Endothelial cell of umbilical vein (primary cell): ENCODE measurements at places on chromosomes 12 and 14. TPM values are rescaled to one million over a fixed set of nuclear protein-coding genes. Genes with fewer than 3 reads are reported as not detected.

DNA sequence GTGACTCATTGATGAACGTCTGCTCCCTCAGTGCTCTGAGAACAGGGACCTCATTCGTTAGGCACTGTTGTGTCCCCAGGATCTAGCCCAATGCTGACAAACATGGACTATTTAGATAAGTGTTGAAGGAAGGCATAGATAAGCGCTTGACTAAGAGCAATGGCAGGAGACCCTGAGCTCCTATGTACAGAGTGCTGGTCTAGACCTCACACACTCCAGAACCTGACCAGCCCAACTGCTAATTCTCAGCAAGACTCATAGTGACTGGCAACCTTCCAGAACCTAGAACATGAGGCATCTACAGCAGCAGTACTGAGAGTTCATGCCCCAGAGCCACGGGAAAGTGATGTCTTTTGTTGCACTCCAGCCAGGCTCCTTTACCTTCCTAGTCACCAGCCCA lies 69.2 kb downstream of the CRACR2A start:
- no peak for DNase-seq

Gene MEG3
- 227 and 508 TPM in 2 replicates for total RNA-seq

DNA sequence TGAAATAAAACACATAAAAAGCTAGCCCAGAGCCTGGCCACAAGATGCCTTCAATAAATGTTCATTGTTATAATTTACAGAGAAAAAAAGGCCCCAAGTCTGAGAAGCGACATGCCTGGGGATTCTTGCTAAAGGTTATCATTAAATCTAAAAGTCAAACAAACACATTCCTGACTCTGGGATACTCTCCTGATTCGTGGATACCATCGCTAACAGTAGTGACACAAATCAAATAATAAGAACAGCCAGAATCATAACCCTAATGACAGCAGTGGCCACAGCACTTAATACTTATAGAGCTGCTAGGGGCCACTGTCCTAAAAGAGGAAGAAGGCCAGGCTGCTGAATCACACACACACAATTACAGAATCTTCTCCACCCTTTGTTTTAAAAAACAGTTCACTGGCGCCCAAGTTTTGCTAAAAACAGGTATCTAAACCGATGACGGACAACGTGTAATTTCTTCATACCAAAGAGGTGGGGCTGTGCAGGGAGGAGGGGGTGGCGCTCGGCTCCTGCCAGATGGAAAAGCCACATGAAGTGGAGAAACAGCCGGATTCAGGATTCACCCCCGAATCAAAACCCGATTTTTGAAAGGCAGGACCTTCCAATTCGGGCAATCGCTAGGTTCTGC lies 1.2 kb downstream of the CLIP1 start:
- no peak for DNase-seq

DNA sequence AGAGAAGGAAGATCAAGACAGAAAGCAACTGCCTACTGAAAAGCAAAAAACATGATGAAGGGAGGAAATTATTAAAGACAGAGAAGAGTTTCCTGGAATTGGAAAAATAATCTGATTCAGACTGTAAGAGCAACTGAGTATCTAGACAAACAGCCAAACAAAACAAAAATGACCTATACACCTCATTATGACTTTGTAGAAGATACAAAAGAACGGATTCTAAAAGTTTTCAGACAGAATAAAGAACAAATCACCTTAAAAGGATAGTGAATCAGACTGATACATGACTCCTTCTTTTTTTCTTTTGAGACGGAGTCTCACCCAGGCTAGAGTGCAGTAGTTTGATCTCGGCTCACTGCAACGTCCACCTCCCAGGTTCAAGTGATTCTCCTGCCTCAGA lies 10.4 kb downstream of the OSBPL8 start:
- peak; percentile 12 for DNase-seq

DNA sequence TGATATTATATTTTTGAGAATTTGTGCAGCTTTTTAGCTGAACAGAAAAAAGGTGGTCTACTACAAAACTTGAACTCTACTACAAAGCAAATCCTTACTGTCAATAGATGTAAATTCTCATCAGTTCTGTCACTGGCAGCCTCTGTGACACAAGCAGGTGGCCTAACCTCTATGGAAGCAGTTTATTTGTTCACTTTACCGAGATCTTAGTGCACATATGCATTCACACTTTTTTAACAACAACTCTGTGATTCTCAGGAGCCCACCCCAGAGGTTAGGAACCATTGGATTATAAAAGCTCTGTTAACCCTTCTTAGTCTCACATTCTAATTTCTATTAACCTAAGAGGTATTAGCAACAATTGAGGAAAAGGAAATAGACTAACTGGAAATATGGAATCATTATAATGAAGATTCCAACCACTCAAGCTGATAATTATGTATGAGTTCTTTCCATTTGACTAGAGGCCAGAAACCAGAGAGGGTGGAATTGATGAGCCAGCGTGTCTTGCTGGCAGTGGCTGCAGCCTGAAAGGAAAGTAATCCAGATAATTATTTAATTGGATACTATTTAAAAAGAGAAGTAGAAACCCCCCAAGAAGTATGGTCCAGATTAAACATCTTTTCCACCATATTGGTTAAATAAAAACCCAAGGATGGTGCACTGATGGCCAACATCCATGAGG lies 451.1 kb downstream of the TMEM117 start:
- no peak for DNase-seq

- no peak for DNase-seq
Observed at GRCh38 chr14:79256380-79256779, 954.9 kb downstream of the DIO2 start.
